ENCODE measurements at places on chromosomes 4 and X.

- DNase-seq, result no peak
These were observed 329.2 kb upstream of the EPHA5 start for GRCh38 chr4:65999518-65999871.

DNA sequence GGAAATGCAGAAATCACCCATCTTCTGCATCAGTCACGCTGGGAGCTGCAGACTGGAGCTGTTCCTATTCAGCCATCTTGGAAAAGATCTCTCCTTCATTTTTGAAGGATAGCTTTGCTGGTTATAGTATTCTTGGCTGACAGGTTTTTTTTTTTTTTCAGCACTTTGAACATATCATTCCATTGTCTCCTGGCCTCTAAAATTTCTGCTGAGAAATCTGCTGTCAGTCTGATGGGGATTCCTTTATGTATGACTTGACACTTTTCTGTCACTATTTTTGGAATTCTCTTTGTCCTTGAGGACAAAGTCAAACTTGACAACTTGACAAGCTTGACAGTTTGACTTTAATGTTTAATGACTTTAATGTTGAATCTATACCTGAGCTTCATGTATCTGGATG, 16.8 kb downstream of the HPGDS start:
- no peak for DNase-seq

GRCh38 chr4:83128240-83128929, 13.9 kb upstream of the PLAC8 start:
- no peak for DNase-seq

DNA sequence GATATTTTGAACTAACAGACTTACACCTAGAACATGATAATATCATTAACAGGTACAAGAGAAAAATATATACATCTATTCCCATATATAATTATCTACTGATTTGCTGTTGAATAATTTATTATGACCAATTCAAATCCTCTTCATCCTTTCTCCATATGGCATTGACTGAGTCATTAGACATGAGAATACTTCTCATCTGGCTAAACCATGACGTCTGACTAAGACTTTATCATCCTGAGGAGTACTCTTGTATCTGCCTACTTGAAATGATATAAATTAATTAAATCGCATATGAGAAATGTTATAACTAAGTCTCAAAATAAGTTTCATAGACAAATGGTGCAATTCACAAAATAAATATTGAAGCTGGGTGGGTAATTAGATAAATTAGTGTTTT, 67.4 kb downstream of the EMCN start:
- DNase-seq, result no peak

All from stimulated activated CD8-positive, alpha-beta memory T cell treated with anti-CD3 and anti-CD28 coated beads, Interleukin-7, amount 100 ng/mL, for 1 hour (primary cell).